ENCODE measurements at places on chromosomes 11 and 22.
A peak's percentile ranks its signal among the peaks of the same experiment; 100 is the strongest.

- peak; percentile 5 for DNase-seq
Measured at GRCh38 chr11:134334796-134335571, 3.2 kb downstream of the GLB1L2 start.

- DNase-seq, result no peak
Measured at GRCh38 chr11:34341931-34342533, 15.8 kb downstream of the ABTB2 start.

GRCh38 chr11:118908901-118909618 is 16.7 kb downstream of the BCL9L start:
- peak; percentile 33 for DNase-seq

DNA sequence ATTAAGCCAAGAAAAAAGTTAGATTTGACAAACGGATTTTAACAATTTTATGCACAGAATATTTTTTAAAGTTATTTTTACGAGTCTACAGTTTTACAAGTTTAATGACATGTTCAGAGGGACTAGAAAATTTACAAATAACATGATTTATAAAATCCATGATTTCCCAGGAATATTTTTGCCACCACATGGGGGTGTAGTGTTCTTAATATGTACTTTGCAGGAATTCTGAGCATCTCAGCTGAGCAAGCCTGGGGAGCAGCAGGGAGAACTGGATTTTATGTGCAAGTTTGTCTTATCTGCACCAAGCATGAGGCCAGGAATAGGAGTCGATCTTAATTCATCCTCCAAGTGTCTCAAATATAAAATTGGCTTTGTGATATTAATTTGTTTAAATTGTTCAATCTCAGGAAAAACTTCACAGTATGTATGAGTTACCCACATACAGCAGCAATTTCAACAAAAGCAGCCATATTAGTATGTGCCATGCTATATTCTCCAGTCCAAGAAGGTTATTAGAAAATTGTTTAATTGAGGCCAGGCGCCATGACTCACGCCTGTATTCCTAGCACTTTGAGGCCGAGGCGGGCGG is 826.3 kb downstream of the DLG2 start:
- peak; percentile 61 for DNase-seq

GRCh38 chr11:116686866-116687265 is 85.9 kb downstream of the BUD13 start:
- DNase-seq, result no peak

GRCh38 chr22:17381192-17381913 is 12.1 kb downstream of the CECR2 start:
- DNase-seq, result peak; percentile 16

Data from epithelial cell of esophagus (primary cell).